ENCODE measurements at places on chromosomes 16 and 17.
A peak's percentile ranks its signal among the peaks of the same experiment; 100 is the strongest.

DNA sequence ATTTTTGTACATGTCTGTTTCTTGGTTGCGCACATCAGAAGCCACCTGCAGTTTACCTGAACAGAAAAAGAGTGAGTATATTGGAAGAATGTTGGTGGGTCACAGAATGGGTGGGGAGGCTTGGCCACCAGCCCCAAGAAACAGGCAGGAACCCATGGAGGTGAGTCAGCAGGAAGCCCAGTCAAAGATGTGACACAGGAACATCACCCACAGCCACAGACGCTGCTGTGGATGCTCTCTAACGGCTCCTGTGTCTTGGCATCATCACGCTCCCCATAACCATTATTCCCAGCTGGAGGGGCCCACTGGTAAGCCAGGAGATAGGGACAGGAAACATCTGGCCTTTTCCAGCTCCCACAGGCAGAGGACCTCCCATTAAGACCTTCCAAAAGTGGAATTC, 94.0 kb upstream of the WSB1 start:
- DNase-seq = no peak

GRCh38 chr16:51682905-51683304, 531.8 kb upstream of the SALL1 start:
- no peak for DNase-seq

- DNase-seq = no peak
These were observed 6.2 kb upstream of the CASC3 start for GRCh38 chr17:40134184-40134583.

DNA sequence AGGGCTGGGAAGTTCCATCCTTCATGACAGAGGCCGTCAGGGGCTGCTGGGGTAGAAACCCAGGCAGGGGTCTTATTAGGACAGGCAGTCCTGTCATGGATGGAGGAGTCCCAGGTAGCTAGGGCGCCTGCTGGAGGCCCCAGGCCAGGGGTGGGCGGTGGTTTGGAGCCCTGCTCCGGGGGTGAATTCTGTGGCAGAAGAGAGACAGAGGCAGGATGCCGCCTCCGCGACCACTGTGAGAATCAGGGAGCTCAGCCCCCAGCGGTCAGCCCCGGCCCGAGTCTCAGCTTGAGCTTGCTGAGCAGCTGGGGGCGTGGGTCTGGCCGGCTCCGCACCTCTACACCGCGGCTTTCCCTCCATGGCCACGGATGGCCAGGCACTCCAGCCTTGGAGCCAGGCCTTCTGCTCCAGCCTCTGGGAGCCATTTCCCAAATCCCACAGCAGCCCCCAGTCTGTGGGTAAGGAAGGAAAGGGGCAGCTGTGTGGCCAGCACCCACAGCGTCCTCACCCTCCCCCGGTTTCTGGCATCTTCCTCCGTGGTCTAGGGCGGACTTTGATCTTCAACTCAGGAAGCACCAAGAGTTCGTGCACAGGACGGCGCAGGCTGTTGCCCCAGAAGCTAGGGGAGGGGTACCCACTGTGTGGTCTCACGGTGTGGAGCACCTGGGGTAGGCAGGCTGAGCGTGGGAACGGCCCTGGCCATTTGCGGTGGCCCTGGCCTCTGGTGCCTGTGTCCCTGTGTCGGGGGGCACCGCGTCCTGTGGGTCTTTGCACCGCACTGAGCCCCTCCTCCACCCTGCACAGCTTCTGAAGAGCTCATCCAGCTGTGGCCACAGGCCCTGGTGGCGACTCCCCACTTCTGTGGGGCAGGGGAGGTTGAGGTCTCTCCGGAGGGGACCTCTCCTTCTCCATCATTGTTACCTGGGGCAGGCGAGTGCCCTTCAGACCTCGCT, 14.1 kb downstream of the CD7 start:
- no peak for DNase-seq

DNA sequence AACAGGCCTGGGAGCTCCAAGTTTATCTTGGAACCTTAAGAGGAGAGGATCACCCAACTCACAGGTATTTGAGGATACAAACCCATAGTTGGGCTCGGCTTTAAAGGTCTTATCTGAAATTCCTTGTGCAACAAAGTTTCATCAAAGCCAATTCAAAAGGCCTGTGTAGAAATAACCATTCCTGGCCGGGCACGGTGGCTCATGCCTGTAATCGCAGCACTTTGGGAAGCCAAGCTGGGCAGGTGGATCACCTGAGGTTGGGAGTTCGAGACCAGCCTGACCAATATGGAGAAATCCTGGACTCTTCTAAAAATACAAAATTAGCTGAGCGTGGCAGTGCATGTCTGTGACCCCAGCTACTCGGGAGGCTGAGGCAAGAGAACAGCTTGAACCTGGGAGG, 28.7 kb downstream of the C16orf54 start:
- DNase-seq = no peak

- DNase-seq = no peak
These were observed 76.1 kb upstream of the CORO6 start for GRCh38 chr17:29698837-29699236.

DNA sequence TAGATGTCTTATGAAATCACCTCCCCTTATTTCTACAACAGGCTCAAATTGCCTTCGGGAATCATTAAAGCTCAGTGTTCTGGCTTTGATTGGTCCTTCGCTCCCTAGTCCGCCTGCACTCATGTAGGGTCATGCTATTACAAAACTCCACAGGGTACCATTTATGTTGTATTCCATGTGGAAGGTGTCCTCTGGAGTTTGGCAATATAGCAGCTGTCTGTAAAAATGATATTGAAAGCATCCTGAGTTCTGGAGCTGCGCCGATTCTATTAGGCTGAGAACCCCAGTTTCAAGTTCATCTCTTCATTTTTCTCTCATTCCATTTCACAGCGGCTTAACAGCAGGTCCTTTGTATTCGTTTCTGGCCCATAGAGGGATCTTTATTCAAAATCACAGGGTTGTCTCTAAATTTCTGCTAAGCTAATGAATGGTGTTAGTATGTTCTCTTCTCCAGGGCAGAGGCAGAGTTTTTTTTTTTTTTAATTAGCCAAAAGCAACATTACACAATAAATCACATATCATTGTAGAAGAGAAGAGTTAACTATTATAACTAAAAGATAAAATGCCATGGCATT, 71.9 kb upstream of the TEKT1 start:
- DNase-seq = no peak

- DNase-seq = no peak
These were observed 22.3 kb downstream of the PGS1 start for GRCh38 chr17:78400581-78401240.

- DNase-seq = no peak
These were observed 82.9 kb upstream of the FOXF1 start for GRCh38 chr16:86427433-86427851.

GRCh38 chr17:12388226-12388625, 277.5 kb upstream of the MYOCD start:
- DNase-seq = no peak

DNA sequence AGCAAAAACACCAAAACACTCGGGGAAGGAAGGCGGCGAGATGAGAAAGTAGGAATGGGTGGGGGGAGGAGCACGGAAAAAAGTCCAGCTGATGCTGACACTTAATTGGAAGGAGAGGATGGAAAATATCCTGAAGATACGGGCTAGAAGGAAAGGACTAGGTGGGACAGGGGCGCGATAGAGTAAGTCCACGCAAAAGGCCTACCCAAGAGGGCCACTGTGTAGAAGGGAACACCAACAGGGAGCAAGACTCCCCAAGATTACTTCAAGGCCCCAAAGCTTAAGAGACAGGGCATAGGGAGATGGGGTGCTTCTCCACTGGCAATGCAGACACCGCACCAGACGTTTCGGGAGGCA, 736 bp downstream of the APPBP2 start:
- DNase-seq = no peak

DNA sequence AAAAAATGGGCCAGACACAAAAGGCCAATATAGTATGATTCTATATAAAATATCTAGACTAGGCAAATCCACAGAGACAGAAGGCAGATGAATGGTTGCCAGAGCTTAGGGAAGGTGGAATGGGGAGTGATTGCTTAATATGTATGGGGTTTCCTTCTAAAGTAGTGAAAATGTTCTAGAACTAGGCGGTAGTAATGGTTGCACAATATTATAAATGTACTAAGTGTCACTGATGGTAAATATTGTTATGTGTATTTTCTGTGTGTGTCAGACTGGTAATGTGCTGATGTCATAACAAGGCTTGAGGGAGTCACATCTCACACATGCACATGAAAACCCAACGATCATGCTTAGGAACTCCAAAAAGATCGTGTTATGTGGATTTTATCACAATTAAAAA, 106.9 kb upstream of the SIAH1 start:
- no peak for DNase-seq

DNA sequence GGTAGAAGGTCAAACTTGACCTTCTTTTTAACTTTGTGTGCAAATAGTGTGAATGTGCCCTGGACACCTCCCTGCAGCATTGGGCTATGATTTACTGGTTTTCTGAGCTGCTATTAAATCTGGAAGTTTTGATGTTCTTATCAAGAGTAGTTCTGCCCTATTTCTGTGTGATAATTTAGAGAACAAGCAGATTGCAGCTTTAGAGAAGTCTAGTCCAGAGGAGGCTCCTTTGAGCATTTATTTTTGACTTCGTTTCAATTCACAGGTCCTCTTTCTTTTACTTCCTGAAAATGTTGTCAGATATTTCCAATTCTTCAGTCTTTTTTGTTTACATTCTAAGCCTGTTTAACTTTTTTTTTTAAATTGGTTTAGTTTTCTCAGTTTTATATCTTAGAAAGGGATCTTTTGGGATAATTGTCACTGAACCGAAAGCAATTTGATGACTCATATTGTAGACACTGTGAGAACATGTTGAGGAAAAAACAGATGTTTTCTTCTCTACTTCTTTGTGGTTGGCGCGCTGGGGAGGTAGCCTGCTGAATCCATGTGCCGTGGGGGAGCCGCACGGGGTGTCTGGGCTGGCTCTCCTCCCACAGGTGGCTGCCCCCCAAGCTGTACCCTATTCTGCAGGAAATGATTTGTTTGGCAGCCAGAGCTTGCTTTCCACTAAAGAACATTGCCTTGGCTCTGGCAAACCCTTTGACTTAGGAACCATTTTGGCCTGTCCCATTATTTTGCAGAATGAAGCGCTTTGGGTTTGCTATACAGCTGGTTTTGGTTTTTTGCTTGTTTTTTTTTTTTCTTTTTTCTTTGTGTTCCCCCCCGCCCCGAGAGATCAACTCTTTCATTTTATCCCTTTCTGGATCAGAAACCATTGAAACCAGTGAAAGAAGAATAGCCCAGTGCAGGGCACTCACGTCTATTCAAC, 53.4 kb downstream of the MFSD11 start:
- DNase-seq = peak; percentile 8

- DNase-seq = no peak
These were observed 121.2 kb downstream of the SNX29 start for GRCh38 chr16:12097523-12098428.

DNA sequence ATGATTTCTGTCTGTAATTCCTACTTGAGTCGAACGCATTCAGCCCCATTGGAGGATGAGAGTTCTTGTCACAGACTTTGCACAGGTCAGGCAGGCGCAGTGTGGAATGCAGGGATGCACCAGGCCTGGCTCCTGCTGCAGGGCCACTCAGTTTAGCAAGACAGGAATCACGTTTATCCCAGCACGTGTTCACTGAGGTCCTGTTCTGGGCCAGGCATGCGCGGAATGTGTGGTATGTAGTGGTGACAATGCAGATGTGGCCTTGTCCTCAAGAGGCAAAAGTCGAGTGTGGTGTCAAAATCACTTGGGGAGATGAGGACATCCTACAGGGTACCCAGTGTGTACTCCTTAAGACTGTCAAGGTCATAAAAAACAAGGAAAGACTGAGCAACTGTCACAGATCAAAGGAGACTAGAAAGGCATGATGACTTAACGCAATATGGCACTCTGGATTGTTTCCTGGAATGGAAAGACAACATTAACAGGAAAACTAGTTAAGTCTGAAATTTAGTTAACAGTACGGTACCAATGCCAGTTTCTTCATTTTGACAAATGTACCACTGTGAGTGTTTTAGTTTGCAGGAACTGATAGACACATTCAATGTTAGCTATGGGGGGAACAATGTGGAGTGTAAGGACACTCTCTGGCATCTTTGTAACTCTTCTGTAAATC, 121.5 kb upstream of the ADAMTS18 start:
- no peak for DNase-seq

- no peak for DNase-seq
These were observed 113.1 kb downstream of the RAP1GAP2 start for GRCh38 chr17:2909175-2909845.

DNA sequence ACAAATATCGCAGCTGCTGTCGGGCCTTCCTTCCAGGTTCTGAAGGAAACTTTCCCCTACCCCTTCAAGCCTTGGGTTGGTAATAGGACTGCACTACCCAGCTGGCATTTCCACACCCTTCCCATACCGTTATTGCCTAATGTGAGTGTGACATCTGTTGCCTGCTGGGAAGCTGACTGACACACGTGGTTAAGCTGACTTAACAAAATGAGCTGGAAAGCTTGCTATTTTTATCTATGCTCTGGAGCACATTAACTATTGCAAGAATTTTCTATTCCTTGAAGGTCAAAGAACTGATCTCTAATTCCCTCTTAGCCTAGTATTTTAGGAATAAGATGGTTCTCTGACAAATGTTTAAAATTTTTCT, 79.5 kb downstream of the PMP22 start:
- no peak for DNase-seq

GRCh38 chr16:85286951-85287814, 174.9 kb upstream of the CIBAR2 start:
- DNase-seq = no peak

- DNase-seq = no peak
These were observed 43.6 kb upstream of the YPEL2 start for GRCh38 chr17:59287891-59288290.

GRCh38 chr16:72895951-72896350, 152.0 kb downstream of the ZFHX3 start:
- no peak for DNase-seq

GRCh38 chr17:279331-279730, 73.3 kb downstream of the RPH3AL start:
- DNase-seq = no peak

- DNase-seq = peak; percentile 40
These were observed 4.7 kb upstream of the GFAP start for GRCh38 chr17:44919885-44920564.

DNA sequence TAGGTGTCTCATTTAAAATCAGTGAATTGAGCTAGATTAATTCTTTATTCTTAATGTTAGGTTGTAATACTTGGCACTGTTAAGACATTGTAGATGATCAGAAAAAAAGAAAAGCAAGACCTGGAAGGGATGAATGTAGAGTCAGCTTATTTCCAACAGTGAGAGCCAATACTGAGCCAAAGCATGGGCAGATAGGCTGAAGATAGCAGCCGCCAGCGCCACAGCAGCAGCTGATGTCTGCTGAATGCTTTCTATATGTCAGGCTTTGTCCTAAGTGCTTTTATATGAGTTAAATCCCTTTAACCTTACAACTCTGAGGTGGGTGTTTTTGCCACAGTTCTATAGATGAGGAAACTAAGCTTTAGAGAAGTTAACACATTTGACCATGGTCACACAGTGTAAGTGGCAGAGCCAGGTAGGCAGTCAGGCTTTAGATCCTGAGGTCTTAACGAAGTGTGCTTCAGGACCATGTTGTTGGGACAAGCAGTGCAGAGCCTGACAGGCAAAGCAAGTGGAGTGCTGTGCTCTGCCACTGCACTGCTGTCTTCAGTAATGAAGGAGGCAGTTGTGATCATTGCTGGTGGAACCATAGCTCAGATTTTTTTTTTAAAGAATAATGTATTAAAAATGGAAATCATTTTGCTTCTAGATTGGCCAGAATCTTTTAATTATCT, 25.9 kb downstream of the TNRC6A start:
- no peak for DNase-seq

Measured in stimulated activated CD4-positive, alpha-beta T cell treated with anti-CD3 and anti-CD28 coated beads, Interleukin-4, amount 100 ng/mL, for 48 hours (primary cell).